ENCODE measurements at places on chromosomes 11 and 22.

- DNase-seq, result peak; percentile 44
Observed at GRCh38 chr11:66068923-66069714, 953 bp upstream of the PACS1 start.

DNA sequence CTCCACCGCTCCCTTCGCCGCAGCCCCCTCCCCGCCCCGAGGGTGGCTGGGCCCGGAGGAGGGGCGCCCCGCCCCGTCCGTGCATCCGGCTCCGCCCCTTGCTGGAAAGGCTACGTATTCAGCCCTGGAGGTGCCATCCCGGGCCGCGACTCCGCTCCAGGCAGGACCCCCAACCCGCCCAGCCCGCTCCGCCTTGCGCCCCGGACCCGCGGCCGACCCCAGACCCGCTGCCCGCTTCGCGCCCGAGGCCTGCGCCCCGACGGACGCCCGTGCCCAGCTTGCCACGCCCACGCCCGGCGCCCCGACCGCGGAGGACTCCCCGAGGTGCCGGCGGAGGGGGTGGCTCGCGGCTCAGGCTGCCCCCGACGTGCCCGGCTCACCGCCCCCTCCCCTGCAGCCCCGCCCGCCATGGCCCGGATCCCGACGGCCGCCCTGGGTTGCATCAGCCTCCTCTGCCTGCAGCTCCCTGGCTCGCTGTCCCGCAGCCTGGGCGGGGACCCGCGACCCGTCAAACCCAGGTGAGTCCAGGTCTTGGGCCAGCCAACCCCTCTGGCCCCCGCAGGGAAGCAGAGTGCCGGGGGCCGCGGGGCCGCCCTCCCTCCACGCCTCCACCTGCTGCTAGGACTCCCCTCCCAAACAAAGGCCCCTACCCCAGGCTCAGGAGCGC, at the start of gene ADM2:
Gene ADM2 (plus strand): TSS at position 104 of the 667 bp plus-strand sequence. CDS start 305 bp downstream, at position 409.
- DNase-seq, result no peak

GRCh38 chr11:128604723-128605122, 17.4 kb upstream of the ETS1 start:
- no peak for DNase-seq

DNA sequence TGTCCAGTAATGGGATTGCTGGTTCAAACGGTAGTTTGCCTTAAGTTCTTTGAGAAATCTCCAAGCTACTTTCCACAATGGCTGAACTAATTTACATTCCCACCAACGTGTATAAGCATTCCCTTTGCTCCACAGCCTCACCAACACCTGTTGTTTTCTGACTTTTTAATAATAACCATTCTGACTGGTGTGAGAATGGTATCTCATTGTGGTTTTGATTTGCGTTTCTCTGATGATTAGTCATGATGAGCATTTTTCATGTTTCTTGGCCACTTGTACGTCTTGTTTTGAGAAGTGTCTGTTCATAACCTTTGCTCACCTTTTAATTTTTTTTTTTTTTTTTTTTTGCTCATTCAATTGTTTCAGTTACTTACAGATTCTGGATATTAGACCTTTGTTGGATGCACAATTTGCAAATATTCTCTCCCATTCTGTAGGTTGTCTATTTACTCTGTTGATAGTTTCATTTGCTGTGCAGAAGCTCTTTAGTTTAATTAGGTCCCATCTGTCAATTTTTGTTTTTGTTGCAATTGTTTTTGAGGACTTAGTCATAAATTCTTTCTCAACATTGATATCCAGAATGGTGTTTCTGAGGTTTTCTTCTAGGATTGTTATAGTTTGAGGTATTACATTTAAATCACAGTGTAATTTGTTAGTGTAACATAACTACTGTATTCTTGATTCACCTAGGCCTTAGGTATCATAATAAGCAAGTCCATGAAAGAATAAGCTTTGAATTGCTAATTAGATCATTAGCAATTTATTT, 33.0 kb downstream of the CCDC34 start:
- DNase-seq, result no peak

- no peak for DNase-seq
Observed at GRCh38 chr22:38135133-38135706, 24.7 kb upstream of the BAIAP2L2 start.

GRCh38 chr22:27719036-27719347, 82.6 kb downstream of the MN1 start:
- DNase-seq, result no peak

DNA sequence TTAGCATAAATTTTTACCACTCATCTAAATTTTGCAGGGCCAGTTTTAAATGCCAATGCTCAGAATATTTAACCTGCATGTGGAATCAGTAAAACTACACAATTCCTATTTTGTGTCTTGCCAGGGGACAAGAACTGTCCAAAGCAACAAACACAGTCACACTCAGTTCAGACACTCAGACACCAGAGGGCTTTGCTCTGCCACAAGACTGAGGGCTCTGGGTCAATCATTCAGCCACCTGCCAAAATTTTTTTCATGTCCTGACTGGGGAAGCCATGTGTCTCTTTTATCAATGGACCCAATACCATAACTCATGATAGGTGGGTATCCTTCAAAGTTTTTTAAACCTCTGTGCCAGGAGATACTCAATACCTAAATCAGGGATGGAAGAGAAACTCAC, 304.0 kb upstream of the ANO3 start:
- DNase-seq, result no peak

GRCh38 chr22:26364066-26365015, 64.7 kb upstream of the ASPHD2 start:
- peak; percentile 78 for DNase-seq

GRCh38 chr11:6576471-6577373, 26.7 kb downstream of the RRP8 start:
- peak; percentile 89 for DNase-seq

DNA sequence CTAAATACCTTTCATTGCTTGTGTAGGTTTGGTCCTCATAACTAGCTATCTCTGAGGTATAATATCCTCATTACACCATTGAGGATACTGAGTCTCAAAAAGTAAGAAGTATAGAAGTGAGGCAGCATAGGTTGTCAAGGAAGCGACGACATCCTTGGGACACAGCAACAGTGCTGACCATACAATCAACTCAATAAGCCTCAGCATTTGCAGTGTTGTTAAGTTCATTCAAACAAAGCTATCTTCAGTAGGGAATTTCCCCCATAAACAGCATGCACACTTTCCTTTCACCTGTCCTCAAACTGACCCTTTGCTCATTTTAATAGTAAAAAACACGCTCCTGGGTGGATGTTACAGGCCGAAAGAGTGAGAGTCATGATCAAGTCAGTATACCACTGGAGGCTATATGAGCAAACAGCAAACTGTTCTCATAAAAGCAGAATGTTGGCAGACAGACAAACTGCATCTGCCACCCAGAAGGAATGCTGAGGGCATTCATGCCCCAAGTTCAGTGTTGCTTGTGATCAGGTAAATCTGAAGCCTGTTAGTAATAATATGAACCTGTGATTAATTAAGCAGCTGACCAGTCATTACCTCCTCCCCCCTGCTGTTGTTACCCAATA, 756.2 kb upstream of the TENM4 start:
- DNase-seq, result no peak

DNA sequence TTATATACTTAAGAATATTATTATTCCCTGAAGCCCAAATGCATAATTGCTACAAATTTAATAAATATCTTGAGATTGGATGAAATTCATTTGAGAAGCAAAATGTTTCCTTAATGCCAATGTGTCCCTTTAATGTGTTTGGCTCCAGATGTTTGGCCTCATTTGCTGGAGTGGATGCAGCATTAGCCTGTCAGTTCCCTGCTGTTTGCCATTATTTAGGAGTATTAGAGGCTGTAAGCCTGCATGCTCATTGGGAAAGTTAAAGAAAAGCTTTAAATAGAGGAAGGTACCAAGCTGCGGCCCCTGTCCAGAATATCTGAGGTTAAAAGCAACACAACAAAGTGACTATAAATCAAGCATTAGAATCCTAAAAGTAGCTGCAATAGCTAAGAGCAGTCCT, 54.8 kb upstream of the PITPNB start:
- no peak for DNase-seq

- peak; percentile 74 for DNase-seq
Observed at GRCh38 chr11:2377511-2378443, 667 bp downstream of the CD81 start.

DNA sequence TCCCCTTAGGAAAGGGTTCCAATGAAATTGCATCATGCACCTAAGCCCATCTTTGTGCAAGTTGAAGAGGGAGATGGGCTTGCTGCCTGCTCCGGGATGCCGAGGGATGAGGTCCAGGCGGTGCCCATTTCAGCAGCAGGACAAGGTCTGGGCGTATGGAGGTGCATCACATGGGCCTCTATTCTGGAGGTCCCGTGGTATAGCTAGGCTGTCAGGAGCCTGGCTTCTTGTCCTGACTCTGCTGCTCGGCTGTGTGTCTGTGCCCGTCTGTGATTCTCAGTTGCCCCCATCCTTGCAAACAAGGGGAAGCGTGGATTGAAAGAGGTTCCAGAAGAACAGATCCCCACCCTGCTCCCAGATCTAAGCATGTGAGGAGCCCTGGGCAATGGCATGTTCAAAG, 130.0 kb downstream of the OSBP2 start:
- DNase-seq, result no peak

Measured in head of caudate nucleus (tissue), 42 donors.